SHP77 treated with DMSO at 0.1 percent for 48 hours (cell line): ENCODE measurements at places on chromosomes 1 and 21.

DNA sequence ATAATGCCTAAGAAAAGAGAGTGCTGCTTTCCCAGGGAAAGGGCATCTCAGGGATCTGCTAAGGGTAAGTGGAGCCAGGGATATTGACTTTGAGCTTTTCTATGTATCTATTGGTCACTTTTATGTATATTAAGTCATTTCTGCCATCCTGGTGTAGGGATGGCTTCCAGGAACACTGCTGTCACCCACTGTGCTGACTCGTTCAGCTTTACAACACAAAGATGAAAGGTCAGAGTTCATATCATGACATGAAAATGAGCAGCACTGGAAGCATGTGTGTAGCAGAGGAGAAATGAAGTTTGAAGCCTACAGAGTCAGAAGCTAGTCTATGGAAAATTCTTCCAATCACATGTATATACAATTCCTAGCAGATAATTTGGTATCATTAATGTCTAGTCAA, 37.1 kb upstream of the RGS8 start:
- no peak for DNase-seq

GRCh38 chr1:58783090-58783992, 506 bp downstream of the JUN start:
- no peak for DNase-seq

DNA sequence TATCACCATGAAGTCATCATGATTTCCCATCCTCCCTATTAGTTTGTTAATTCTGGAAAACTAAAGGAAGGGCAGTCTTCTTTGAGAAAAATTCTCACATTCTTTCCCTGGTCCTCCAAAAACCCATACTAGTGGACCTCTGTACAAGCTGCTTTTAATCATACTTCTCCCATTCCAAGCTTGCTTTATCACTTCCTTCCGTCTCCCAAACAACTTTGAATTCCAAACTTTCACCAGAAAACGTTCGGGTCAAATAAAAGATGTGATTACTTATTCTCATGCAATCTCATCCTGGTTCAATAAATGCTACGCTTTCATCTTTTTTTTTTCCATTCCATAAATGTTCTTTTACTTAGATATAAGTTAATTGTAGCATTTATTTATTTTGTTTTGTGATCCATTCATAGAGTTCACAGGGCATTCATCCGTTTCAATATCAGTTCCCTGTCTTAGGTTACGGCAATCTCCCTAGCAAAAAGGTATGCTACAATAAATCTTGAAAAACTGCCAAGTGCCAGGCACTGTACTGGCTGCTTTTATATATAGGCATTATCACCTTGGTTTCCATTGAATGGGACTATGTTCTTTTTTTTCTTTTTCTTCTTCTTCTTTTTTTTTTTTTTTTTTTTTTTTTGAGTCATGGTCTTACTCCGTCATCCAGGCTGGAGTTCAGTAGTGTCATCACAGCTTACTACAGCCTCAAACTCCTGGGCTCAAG, 100.2 kb upstream of the GREM2 start:
- DNase-seq = no peak

DNA sequence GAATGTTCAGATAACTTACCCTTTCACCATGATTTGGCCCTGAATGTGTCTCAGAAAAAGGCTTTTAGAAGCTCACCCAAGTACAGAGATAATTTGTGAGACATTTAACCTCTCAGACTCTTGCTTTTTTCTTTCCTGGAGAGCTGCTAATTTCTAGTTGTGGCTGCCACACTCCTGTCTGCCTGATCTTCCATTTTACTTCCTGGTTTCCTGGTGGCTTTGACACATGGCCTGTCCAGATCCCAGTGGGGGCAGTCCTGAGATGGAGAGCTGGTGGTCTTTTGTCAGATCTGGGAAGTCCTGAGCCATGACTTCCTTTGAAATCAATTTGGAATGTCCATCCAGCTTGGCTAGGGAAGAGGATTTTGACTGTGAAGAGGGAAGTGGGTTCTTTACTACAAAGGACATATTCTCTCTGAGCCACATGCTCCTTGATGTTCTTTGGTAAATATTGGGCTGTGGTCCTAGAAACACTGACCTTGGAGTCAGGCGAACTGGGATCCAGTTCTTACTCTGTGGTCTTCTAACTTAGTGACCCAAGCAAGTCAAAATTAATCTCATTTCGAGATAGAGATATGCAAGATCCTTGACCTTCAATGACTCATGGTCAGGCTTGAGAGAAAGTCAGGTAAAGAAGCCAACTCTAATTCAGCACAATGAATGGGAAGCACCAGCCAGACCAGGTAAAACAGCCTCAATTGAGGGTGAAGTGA, 78.0 kb upstream of the HSD17B7 start:
- DNase-seq = no peak

GRCh38 chr1:119467857-119468668, 38.9 kb upstream of the HSD3B1 start:
- DNase-seq = no peak

DNA sequence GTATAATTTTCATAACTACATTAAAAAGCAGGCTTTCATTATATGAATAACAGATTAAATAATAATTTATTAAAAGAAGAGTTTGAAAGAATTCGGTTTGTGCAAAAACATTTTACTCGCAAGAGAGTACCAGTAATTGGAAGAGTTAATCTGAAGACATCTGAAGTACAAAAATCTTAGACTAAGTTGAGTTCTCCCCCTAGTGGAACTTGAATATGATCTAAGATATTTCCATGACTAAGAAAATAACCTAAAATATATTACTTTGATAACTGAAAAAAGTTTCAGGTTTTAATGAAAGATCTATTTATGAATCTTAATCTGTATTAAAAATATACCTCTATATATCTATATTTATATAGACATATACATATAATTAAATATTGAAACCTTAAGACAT, 112.5 kb upstream of the GFI1 start:
- peak; percentile 5 for DNase-seq

DNA sequence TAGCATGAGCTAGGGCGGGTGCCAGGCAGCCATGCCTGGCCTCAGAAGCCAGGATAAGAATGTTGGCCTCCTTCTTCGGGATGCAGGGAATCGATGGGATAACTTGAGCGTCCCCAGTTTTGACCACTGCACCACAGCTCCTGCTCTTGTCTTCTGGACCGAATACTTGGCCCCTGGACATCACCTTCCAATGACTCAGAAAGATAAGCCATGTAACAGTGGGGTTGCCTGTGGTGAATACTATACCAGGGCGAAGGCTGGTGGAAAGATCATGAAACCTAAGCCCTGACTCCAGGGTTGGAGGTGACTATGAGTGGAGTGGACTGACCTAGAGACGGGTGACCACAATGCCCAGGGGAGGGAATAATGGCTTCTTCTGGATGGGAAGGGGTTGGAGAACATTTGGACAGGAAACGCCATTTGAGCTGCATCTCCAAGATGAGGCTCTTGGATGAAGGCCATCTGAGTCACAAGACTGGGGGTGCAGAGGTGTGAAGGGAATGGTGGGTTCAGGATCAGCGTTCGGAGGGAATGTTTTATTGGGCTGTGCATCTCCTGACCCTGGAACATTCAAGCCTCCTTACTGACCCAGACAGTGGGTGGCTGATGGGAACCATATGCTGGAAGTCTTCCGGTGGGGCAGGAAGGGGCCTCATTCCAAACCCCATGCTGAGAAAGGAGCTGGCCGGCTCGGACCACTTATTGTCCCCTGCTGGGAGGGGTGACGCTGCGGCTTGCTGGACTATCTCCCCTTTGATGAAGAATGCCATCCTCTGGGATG, 18.5 kb upstream of the KCNE2 start:
- no peak for DNase-seq

DNA sequence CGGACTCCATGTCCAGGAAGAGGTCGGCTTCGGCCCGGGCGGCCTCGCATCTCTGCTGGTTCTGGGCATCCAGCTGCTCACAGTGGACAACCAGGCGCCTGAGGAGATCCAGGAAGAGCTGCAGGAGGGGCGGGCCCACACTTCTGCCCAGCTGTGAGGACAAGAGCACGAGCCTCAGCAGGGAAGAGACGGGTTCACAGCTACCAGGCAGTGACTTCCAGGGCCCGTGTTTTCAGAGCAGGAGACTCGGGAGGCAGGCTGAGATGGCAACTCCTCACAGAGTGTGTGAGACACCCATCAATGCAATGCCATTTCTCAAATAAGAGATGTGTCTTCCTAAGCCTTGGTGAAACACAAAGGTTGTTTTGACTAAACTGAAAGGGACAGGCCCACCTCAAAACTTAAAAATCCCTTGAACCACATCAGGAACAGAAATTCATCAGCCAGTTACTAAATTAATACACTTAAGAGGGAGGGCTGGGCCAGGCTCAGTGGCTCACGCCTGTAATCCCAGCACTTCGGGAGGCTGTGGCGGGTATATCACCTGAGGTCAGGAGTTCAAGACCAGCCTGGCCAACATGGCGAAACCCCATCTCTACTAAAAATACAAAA, 43.4 kb downstream of the URB1 start:
- no peak for DNase-seq

DNA sequence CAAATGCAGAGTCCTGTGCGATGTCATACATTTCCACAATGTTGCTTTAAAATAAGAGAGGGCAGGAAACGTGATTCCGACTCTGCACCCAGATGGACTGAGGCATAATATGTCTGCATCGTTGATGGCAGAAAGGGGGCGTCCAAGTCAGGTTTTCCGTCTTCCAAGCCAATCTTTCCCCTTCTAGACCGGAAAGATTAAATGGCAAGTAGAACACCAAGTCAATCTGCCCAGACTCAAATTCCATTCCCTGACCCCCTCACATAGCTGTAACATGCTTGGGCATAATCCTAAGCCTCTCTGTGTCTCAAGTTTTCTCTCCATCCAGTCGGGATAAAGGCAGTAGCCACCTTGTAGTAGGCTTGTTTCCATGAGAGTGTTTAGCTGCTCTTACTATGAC, 14.4 kb downstream of the PCP4 start:
- DNase-seq = no peak

DNA sequence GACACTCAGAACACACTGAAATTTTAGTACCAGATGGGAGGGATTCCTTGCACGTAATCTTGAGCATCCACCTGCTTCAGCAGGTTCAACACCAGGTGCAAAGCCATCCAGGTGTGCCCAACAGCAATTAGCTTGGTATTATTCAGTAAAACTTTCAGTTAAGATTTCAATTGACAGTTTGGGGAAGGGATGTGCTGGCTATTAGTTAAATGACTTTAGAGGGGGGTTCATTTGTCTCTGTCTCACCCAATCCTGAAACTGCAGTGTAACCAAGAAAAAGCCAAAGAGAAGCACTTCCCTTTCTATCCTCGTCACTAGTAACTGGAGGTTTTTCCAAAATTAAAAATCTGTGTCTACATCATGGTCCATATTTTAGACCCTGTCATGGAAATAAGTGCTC, 90.9 kb downstream of the PIK3R3 start:
- no peak for DNase-seq

- DNase-seq = no peak
Observed at GRCh38 chr1:26278303-26278702, 1.6 kb upstream of the SH3BGRL3 start.

DNA sequence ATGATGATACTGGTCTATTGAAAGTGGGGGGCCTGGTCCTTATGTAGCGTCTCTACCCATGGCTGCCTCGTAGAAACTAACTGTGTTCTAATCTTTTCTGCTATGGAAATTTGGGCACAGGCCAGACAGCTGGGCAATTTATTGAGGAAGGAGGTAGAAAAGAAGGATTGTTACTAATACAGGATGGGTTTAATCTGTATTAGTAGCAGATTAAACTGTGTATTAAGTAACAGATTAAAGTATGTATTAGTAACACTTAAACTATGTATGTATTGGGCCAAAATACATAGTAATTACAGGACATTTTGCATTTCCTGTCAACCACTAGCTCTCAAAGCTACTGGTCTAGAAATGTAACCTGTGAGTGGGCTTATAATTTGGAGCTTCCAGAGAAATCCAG, 142.0 kb downstream of the MAST2 start:
- DNase-seq = no peak

DNA sequence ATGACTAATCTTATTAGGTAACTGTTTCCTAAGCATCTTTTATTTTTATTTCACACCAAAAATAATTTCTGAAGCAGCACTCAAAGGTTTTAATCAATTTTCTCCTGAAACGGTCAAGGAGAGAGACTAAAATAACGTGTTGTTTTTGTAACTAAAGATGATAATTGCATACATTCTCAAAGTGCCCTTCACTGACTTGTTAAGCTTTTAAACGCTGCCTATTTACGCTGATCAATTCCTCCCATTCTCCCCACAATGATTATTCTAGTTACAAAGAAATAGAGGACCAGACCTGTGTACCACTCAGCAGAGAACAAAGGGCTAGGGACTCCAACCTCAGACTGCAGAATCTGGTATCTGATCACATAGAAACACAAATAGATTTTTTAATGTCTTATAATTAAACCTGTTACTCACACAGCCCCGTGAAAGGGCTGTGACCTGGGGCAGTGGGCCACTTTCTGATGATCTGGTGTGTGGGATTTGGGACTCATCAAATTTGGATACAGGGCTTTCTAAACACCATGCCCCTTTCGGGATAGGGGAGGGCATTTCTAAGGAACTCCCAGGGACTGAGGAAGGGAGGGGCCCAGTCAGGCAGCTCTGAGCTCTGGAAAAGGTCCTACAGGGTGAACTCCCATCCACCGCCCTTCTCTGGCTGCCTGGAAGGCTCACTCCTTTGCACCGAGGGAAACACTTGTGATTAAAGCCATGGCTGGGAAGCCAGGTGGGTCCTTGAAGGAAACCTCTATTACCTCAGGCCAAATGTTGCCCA, 65.2 kb downstream of the BCAR3 start:
- DNase-seq = peak; percentile 57
